ENCODE measurements at places on chromosomes 12 and 14. TPM values are rescaled to one million over a fixed set of nuclear protein-coding genes. Genes with fewer than 3 reads are reported as not detected.

Gene ANO2
- 6.9 TPM for total RNA-seq

Gene KRT79
- total RNA-seq = not detected

Gene KLRC3
- not detected for total RNA-seq

Gene IFI27L2
- total RNA-seq = 92.9 TPM

Gene PCED1B
- total RNA-seq = 4.8 TPM

Gene ARMH4
- 9.0 TPM for total RNA-seq

Gene COX6A1
- 114 TPM for total RNA-seq

Gene ESR2
- total RNA-seq = 1.1 TPM

Gene CCDC197
- 1.4 TPM for total RNA-seq

Gene SMCO2
- total RNA-seq = not detected

- DNase-seq = no peak
Observed at GRCh38 chr12:34297126-34297789, 275.0 kb downstream of the ALG10 start.

- DNase-seq = no peak
Observed at GRCh38 chr12:14803830-14804160, 325 bp downstream of the C12orf60 start.

DNA sequence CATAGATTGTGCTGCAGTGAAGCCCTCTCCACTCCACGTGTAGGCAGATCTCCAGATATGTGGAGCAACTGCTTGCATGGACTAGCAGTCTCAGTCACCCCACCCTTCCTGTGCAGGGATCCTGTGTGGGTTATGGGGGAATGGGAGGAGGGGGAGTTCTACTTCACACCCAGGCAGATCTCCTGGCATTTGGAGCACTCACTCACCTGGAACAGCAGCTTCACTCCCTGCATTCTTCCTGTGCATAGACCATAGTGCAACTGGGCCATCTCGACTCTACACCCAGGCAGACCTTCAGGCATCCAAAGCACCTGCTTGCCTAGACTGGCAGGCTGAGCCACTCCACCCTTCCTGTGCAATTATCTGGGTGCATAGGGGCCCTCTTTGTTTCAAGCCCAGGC lies 96.0 kb upstream of the PCED1B start:
- DNase-seq = no peak

DNA sequence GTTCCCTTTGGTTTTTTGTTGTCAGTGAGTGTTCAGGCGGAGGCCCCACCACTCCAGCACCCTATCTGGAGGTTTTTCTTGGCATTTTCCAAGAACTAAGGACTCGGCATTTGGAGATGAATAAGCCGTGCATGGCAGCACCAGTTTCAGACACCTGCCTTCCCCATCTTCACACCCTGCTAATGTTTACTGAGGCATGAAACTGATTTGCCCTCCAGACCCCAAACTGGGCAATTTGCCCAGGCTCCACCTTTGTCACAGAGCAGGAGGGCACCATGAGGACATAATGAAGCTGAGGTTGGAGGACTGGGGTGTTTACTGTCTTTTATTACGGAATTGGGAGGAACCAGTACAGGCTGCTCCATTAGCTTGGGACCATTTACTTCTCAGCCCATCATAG lies 113.4 kb downstream of the LGMN start:
- DNase-seq = no peak

DNA sequence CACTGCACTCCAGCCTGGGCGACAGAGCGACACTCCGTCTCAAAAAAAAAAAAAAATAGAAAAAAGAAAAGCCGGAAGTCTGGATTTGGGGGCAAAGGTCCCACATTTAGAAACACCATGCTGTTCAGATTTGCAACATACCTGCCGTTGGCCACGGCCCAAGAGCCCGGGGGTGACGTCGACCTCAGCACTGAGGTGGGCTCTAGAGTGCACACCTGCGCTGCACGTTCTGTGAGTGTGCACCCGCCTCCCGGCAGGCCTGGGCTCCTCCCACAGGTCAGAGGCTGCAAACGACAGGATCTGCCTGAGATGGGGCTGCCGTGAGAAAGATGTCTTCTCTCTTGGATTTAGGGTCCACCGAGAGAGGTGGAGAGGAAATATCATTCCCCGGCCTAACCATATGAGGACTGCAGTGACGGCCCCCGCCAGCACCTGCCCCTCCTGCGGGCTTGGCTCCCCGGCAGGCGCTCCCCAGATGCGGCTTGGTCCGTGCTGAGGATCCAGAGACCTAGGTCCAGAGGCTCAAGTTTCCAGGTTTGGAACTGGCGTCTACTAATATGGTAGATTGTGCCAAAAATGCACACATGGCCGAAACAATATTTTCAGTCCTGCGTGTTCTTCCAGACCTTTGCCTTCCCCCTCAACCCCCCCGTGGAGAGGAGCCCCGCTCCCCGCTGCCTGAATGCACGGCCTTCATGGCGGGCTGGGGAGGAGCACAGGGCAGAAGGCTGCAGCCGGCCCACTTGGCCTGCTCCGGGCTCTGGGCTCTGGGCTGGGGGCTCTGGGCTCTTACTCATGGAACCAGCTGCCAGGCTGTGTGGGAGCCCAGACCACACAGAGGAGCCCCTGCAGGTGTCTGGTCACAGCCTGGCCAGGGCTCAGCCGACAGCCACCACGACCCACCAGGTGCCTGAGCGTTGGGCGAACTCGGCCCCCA lies 58.8 kb upstream of the FBRSL1 start:
- DNase-seq = no peak

- DNase-seq = no peak
Observed at GRCh38 chr14:63594455-63595372, 47.0 kb downstream of the WDR89 start.

DNA sequence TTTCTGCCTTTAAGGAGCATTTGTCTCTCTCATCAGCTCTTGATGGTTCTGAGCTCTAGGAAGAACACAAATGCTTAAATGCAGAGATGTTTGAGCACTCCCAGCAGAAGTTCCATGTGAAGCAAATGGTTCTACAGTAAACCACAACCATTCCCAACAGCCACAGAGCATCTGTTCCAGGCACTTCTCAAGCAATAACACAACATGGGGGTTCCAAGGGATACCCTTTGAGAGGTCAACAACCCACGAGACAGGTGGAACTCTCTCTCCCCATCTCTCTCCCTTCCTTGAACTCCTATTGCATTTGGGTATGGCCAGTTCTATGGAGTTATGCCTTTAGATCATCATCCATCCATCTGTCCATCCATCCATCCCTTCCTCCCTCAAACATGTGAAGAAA lies 5.2 kb upstream of the COL2A1 start:
- no peak for DNase-seq

DNA sequence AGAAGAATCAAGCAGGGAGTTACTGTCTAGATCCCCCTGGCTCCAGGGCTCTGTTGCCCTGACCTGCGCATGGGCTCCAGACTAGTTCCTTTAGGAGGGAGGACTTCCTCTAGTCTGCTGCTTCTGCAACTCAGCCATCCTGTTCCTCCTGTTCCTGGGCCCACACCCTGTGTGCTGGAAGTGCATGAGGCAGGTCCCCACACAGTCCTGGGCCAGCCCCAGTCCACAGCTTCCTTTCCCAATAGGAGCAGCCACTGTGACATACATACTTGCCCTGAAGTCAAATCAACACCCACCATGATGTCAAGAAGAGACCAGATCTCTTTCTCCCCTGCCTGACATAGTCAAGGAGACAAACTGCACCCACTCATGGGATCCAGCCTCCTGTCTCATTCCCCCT lies 1.3 kb downstream of the SDR9C7 start:
- DNase-seq = peak; percentile 29

DNA sequence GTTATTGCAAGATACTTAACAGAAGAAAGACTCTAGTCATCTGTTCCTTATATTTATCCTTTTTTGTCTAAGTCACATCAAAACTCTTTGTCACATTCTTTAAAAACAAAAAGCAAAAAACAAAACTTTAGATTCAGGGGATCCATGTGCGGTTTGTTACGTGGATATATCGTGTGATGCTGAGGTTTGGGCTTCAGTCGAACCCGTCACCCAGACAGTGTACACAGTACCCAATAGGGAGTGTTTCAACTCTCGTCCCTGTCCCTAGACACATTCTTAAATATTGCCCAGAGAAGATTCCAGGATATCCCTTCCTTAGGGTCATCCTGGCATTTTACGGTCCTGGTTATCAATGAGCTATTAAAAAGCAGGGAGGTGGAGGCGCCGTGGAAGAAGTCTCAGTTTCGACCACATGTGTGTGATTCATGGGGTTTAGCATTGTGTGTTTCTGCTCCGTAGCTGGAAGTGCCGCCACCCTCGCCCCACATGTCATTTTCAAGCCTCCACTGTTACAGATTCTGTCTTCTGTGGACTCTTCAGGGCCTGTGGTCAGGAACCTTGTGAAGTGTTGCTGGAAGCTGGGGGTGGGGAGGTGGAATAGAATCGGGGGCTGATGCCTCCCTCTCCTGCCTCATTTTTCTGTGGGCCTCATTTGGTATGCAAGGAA lies 19.9 kb downstream of the CCND2 start:
- DNase-seq = no peak

DNA sequence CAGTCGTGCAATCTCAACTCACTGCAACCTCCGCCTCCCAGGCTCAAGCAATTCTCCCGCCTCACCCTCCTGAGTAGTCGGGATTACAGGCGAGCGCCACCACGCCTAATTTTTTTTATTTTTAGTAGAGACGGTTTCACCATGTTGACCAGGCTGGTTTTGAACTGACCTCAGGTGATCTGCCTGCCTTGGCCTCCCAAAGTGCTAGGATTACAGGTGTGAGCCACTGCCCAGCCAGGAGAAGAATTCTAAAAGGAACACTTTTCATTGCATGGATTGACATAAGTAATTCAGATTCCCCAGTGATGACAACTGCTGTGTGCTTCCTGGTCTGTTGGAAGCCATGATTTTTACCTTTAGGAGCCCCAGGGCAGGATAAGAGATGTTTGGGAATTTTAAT lies 22.1 kb downstream of the DMAC2L start:
- DNase-seq = no peak

- DNase-seq = no peak
Observed at GRCh38 chr12:122996621-122997342, 16.3 kb downstream of the ARL6IP4 start.

DNA sequence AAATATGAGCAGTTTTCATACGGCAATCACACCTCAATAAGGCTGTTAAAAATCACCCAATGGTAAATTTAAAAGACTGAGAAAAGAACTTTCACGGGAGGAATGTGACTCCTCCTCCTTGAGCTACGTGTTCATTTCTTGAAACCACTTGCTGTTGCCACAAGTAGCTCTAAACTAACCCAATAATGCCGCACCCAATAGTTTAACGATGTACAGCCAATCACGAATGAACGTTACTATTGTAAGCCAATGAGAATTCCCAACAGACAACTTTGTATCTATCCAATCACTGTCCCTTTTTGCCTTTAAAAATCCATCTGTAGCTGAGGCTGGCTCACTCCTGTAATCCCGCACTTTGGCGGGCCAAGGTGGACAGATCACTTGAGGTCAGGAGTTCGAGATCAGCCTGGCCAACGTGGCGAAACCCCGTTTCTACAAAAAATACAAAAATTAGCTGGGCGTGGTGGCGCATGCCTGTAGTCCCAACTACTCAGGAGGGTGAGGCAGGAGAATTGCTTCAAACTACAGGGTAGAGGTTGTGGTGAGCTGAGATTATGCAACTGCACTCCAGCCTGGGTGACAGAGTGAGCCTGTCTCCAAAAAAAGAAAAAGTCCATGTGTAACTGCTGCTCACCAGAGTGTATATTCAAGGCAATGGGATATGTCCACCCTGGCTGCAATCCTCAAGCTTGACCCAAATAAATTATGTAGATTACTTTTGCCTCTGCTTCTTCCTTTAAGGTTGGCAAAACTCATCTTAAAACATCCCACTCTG lies 24.4 kb upstream of the BTBD6 start:
- no peak for DNase-seq

DNA sequence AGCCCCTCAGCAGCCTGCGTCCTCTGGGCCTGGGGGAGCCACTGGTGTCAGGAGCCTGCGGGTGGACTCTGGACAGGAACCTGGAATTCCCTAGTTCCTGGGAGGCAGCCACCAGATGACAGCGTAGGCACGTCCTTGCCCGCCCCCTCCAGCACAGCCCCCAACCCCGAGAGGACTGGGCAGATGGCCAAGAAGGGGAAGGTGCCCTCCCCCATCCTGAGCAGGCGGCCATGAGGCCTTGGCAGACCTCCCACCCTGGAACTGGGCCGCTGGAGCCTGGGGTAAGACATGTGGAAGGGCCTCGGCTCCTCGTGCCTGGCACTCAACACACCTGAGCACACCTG lies 60.4 kb upstream of the FBRSL1 start:
- DNase-seq = peak; percentile 47

DNA sequence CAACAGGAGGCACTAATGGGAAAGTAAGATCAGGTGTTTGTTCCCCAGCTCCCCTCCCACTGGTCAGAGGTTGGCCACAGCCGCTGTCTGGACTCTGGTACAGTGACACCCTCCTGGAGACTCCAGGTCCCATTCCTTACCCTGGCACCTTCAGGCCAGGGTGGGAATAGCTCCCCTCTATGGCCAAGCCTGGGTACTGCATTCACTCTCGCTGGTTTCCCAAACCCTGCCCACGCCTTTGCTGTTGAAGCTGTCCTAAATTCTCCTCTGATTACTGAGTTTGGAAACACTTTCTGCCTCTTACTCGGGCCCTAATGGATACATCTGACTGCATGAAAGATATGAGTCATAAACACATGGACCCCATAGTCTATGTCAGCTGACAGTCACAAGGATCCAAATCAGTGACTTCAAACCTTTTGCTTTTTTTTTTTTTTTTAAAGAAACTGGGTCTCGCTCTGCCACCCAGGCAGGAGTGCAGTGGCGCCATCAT lies 17.9 kb downstream of the HRK start:
- DNase-seq = no peak

DNA sequence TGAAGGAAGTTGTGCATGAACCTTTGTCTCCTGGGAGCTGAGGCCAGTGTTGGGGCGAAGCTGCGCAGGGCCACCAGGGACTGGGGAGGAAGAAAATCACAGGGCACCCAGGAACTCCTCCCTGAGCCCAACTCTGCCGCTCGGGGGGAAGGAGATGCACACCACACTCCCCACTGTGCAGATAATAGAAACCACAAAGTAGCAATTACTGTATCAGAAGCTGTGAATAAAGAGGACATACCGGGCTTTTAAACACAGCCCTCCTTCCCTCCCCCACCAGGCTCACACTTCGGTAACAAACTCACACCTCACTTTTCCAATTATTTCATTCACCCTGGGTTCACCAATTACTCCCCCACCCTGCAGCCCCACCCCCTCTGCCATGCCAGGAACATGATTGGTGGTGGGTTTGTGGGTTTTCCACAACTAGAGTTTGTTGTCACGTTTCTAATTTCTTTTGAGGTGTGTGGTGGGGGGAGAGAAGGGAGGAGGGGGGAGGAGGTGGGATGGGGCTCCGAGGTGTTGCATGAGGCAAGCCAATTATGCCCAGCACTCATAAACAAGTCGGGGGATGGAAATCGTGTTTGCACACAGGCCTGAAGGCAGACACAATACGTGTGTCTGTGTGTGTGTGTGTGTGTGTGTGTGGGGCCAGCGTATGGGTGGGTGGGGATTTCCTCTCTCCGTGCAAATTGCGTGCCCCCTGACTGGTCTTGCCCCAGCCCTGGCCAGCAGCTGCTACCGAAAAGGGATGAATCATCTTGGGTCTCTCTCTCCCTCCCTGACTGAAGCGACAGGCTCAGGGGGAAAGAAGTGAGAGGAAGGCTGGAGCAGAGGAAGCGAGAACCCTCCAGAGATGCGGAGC lies 103.3 kb downstream of the RBM19 start:
- no peak for DNase-seq

GRCh38 chr12:12507121-12507520 lies 55.5 kb downstream of the DUSP16 start:
- no peak for DNase-seq

- no peak for DNase-seq
Observed at GRCh38 chr12:110669193-110669502, 19.8 kb downstream of the HVCN1 start.

Data from heart right ventricle (tissue), 16 donors.